ENCODE measurements at places on chromosomes 16 and 17.

- no peak for DNase-seq
Measured at GRCh38 chr17:19302791-19303331, 59.7 kb downstream of the B9D1 start.

DNA sequence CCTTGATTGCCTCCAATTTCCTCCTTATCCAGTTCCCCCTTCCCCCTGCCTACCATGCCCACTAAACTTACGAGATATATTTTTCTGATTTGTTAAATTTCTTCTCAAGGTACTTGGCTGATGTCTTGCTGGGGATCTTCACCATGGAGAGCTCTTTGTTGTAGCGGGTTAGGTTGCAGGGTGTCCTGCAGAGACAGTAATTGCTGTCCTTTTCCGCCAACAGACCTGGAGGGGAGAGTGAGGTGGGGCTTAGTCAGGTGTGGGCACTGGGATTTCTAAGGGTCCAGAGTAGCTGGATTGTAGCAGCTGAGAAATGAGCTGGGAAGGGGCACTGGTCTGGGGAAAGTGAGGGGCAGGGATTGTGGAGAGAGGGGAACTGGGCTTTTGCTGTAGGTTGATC lies 32.1 kb downstream of the SPACA3 start:
- DNase-seq = no peak

DNA sequence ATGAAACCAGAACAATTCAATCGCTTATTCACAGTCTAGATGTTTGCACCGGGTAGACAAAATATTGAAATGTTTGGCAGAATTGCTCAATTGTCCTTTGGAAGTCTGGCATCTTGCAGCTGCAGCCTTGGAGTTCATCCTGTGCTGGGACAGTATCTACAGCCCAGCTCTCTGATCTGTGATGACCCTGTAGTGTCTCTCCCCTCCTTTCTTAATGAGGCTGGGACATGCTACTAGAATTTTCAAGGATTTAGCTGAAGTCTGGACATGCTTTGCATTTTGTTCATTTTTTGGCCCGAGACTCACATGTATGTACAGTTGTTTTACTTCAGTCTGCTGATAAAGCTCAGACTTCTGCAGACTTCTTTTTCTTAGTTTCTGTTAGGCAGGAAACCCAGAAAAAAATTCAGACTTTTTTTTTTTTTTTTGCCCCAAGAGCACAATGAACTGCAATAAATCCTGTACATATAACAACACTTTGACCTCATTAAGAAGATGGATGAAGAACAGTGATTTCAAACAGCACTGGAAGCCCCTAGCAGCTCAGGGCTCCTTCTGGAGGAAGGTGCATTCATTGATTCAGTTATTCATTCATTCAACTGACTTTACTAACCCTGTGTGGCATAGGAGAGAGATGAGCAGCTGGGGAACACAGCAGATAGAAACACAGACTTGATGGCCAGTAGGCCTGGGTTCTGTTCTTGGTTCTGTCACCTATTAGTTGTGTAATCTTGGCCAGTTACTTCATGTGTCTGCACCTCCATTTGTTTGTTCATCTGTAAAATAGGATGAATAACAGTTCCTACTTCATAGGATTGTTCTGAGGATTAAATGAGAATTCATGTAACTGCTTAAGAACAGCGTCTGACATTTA lies 210.0 kb downstream of the MAP2K4 start:
- DNase-seq = no peak

DNA sequence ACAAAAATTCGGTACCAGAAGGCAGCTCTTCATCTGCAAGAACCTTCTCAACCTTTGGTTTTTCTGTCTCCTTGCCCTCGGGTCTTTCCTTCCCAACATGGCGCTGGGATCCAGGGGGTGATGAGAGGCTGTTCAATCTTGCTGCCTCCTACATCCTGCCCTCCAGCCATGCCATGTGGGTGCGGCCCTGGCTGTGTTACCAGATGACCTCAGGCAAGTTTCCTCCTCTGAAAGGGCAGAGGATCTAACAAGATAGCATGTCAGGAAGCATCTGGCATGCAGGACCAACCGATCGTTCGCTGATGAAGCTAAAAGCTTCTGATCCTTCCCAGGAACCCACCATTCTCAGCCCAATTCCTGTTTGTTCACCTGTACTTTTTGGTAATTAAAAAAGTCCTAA lies 36.8 kb upstream of the BCAR1 start:
- no peak for DNase-seq

DNA sequence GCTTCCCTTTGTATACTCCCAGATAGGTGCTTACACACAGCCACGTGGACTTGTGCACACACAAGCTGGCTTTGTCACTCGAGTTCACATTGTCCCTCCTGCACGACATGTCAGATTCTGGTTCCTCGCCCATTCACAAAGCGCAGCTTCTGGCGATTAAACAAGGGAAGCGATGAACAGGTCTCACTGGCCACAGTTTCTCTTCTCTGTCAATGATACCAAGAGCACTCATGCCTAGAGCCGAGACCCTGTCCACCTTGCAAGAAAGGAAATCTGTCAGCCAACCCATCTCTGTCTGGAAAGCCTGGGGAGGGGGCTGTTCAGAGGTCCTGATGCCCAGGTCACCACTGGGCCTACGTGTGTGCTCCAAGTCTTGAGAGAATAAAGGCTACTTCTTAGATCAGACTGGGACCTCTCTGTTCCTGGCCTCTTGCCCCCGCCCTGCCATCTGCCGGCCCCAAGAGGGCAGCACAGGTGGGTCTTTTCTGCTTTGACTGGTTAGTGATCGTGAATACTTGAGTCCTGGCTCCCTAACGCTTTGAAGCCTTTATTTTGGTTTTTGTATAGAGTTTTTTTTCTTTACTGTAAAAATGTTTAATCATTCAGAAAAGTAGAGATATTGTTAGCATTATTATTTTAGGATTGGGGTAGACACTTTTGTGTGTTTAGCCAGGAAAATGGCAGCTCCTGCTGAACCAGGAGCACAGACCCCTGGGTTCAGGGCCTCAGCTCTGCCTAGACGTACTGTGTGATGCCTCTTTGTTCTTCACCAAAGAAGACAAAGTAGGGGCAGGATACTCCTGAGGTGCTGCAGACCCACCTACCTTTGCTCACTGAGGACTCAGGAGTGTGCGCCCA lies 104.7 kb downstream of the MRM1 start:
- peak; percentile 56 for DNase-seq

DNA sequence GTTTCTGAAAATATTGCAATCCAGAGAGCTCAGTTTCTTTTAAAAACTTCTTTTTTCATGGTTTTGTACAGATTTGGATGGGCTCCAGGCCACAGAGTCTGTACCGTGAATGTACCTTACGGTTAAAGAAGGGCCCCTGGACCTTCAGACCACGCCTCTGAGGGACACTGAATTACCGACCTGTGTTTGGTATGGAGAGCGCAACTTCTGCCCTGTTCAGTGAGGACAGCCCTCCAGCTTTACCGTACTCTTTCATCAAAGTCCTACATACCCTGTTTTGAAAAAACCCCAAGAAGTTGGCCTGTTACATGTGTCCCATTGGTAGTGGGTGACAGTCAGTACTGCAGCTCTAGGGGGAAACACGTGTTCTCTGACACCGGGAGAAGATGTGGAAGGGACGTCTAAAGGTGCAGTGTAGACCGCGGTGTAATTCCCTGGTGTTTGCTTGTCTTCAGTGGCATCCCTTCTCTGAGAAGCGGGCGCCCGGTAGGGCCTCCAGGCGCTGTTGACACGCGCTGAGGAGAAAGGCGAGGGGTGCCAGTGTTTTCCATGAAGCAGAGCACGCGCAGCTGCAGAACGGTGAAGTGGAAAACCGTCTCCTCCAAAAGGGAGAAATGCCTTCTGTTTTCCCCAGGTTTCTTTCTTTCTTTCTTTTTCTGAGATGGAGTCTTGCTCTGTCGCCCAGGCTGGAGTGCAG lies 6.2 kb downstream of the PGS1 start:
- no peak for DNase-seq

All from activated CD4-positive, alpha-beta T cell treated with anti-CD3 and anti-CD28 coated beads, Interleukin-2, Interleukin-4, amounts not matched to agents 100 ng/mL and 50 ng/mL, durations not matched to agents 16 hours and 8 hours (primary cell).